ENCODE measurements at places on chromosomes 3 and 15. TPM values are rescaled to one million over a fixed set of nuclear protein-coding genes. Genes with fewer than 3 reads are reported as not detected.

GRCh38 chr15:40323953-40324937 is 753 bp downstream of the INAFM2 start:
- H3K4me1 ChIP-seq = peaks cover 45% of the 10 kb centered on the region
- H3K27ac ChIP-seq = no peak overlapping the region
- DNase-seq = no peak
- H3K27me3 ChIP-seq = no peaks in the 10 kb centered on the region
- H3K36me3 ChIP-seq = peaks cover 10% of the 10 kb centered on the region

The MFGE8 gene
- 85.1 TPM for polyA plus RNA-seq

- no peaks in the 10 kb centered on the region for H3K27me3 ChIP-seq
- no peak overlapping the region for H3K4me3 ChIP-seq
- DNase-seq = no peak
- H3K36me3 ChIP-seq = no peaks in the 10 kb centered on the region
- H3K4me1 ChIP-seq = no peaks in the 10 kb centered on the region
These were observed 86.0 kb upstream of the PLCL2 start for GRCh38 chr3:16798738-16799137.

The PPIP5K1 gene
- polyA plus RNA-seq = 52.9 TPM

- no peaks in the 10 kb centered on the region for H3K27me3 ChIP-seq
- no peak overlapping the region for H3K27ac ChIP-seq
- H3K4me1 ChIP-seq = peaks cover 7% of the 10 kb centered on the region
- no peak overlapping the region for H3K4me3 ChIP-seq
- no peaks in the 10 kb centered on the region for H3K36me3 ChIP-seq
These were observed 24.2 kb downstream of the CYP11A1 start for GRCh38 chr15:74343127-74343796.

- no peaks in the 10 kb centered on the region for H3K4me1 ChIP-seq
- no peaks in the 10 kb centered on the region for H3K36me3 ChIP-seq
- H3K27me3 ChIP-seq = no peaks in the 10 kb centered on the region
- H3K4me3 ChIP-seq = no peak overlapping the region
- no peak for DNase-seq
These were observed 876.6 kb downstream of the TUSC7 start for GRCh38 chr3:117586161-117586560.

Data from keratinocyte (primary cell).